ENCODE measurements at places on chromosomes 1 and 21.

GRCh38 chr1:51214615-51215131, 21.4 kb upstream of the RNF11 start:
- no peak for DNase-seq

DNA sequence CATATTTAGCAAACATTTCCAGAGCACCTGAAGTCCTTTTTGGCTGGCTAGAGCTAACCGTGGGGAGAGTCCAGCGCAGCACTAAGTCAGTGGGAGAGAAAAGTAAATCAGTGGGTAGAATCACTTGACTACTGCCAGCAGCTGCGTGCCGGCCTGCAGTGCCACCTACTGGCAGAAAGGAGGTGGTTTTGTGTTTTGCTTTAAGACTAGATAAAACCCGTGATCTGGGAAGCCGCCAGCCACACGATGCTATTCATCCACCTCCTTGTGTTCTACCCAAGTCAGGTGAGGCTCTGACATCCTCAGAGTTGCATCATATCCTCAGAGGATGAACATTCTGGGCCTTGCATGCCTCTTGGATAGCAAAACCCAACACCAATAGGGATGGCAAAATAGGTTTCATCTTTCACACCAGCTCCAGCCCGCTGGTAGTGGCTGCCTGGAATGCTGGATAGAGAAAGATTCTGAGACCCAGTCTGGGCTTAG, 14.1 kb upstream of the HEYL start:
- DNase-seq, result peak; percentile 76

DNA sequence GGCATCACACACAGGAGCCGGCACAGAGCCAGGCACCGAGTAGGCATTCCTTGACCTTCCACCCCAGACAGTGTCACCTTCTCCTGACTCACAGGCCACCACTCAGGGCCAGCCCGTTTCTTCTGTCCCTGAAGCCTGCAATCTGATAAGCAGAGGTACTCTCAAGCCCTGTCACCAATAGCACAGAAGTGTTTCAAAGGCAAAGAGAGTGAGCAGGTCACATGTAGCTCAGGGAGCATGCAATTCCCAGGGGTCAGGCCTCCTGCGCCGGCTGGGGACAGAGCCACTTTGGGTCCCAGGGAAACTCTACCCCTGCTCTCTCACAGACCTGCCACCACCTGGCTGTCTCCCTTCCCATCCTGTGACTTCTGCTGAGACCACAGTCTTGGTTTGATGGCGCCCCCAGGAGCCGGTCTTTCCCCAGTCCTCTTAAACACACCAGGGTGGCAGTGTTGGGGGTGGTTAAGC, 13.2 kb downstream of the CAPN9 start:
- DNase-seq, result no peak

GRCh38 chr1:231420959-231421545, 1.0 kb downstream of the EGLN1 start:
- peak; percentile 64 for DNase-seq

GRCh38 chr1:59664166-59664565, 150.6 kb upstream of the HOOK1 start:
- DNase-seq, result no peak

- peak; percentile 65 for DNase-seq
Observed at GRCh38 chr1:32200226-32201010, at the start of gene CCDC28B. Gene CCDC28B, plus strand, starts transcription at chr1:32200595. Its CDS starts 1,341 bp downstream, at chr1:32201936.

Measured in Daoy (cell line).